ENCODE measurements at places on chromosomes 1 and 21. TPM values are rescaled to one million over a fixed set of nuclear protein-coding genes. Genes with fewer than 3 reads are reported as not detected.

DNA sequence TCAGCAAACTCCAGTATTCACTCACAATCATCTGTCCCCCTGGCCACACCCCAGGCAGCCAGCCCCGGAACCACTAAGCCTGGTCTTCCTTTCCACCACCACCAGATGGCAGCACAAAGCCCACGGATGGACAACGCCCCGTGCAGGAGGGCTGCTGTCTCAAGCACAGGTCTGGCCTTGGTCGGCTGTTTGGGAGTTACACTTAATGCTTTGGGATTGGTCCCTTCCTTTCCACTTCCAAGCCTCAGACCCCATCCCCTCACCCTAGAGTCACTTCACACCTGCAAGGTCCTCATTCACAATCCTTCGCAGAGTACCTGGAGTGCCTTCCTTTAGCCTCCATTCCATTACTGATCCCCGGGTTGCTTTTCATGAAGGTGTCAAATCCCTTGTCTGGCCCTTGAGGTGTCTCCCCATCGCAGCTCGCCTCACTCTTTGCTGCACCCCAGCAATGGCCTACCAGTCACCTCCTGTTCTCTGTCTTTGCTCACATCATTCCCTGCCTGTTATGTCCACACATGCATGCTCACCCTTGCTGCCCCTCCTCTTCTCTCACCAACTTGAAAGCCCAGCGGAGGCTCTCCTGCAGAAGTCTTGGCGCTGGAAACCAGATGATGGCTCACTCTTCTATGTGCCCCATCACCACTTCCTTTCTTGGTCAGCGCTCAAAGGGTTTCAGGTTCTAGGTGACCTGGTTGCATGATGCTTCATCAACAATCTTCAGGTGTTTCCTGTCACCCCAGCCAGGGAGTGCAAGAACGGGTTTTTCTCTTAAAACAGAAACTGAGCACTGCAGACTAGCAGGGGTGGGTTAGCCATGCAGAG, 24.9 kb upstream of the KCNA2 start:
- peak; percentile 93 for DNase-seq

DNA sequence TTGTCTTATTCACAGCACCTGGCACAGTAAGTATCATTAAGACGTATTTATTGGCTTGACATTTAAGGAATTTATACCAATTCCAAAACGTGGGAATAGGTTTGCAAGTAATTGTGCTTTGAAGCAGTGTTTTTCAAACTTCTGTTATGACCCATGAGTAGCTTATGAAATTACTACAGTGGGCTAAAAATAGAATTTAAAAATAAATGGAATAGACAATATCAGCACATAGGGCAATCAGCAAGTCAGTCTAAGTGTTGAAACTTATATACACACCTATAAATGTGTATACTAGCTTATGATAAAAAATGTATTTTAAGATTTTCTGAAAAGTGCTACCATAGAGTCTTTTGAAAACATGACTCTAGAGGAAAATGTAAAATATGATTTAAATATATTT, 116.6 kb downstream of the LMX1A start:
- no peak for DNase-seq

DNA sequence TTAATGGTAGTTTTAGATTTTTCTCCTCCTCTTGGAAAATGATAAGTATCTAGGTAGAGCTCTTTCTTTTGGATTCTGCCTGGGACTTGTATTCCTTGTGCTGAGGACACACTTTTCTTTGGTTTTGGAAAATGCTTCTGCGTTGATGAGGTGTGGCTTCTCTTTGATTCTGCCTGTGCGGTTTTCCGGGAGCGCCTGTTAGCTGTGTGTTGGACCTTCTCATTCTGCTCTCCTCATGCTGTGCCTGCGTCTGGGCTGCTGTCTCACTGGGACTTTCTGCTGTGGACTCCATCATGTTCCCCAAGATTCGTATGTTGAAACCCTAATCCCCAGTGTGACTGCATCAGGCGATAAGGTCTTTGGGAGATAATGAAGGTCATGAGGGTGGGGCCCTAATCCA, 21.0 kb downstream of the C1orf174 start:
- DNase-seq, result no peak

Gene OR10Z1
- not detected for total RNA-seq

- no peak for DNase-seq
Measured at GRCh38 chr1:43035821-43036741, 77.4 kb upstream of the SLC2A1 start.

Gene HSD11B1
- total RNA-seq, result 5.7 TPM

Gene CAMK1G
- 0.23 TPM for total RNA-seq

DNA sequence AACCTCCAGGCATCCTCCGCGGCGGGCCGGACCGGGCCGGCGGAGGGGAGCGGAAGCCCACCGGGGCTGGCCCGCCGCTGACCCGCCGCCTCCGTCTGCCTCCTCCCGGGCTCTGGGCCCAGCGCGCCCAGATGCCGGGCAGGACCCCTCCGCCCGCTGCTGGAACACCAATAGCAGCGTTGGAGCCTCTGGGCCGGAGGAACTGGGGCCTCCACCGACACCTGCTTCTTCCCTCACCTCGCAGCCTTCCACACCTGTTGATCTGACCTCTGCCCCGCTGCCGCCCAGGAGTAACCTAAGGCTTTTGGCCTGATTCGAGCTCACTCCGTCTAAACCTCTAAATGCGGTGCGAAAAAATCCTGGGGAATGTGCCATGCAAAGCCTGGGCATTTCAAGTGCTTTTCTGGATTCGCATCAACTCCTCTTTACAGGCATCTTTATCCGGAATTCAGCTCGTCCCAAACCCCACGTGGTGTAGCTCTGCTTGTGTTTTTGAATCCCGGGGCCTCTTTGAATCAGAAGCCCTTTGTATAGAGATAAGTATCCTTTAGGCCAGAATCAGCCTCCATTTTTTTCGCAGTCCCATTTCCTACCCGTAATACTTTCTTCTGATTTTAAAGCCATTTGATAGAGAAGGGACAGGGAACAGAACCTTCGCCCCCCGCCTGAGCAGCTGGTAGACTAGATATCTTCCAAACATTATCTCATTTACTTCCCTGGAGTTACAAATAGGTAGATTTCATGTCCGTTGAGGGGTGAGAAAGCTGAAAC, 680 bp upstream of the CNN3 start:
- DNase-seq, result peak; percentile 6

GRCh38 chr1:70284366-70284765, 63.2 kb downstream of the SRSF11 start:
- DNase-seq, result no peak

GRCh38 chr1:34780528-34780927, 486 bp upstream of the GJB3 start:
- no peak for DNase-seq

GRCh38 chr1:54499097-54499359, 49.0 kb upstream of the ACOT11 start:
- DNase-seq, result peak; percentile 28

GRCh38 chr1:170932236-170932635, 3.1 kb upstream of the MROH9 start:
- DNase-seq, result no peak

DNA sequence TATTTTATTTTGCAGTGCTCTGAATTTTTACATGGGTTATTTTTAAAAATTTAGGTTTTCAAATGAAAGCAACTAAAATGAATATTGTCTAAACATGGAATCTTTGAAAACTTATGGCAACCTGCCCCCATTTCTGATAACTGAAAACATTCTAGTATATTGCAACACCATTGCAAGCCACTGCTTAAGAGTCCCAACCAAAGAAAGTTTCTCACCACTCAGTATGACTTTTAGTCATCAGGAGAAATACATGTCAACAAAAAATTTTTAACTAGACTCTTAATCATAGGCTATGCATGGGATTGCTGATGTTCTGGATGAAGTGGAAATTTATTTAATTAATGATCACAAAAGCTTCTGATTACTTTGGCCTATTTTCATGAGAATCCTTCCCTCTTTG, 112.1 kb downstream of the TNFSF18 start:
- no peak for DNase-seq

GRCh38 chr1:152141971-152142584, 16.9 kb downstream of the RPTN start:
- DNase-seq, result peak; percentile 55

Gene PCP4L1
- 0.21 TPM for total RNA-seq

Gene THEM4
- total RNA-seq, result 23.9 TPM

Measured in activated CD4-positive, alpha-beta T cell treated with anti-CD3 and anti-CD28 coated beads for 36 hours (primary cell).